ENCODE measurements at places on chromosomes 1 and 21. TPM values are rescaled to one million over a fixed set of nuclear protein-coding genes. Genes with fewer than 3 reads are reported as not detected.

Gene SEMA4A
- total RNA-seq: 0.65 TPM

Gene DNAH14
- 16.2 TPM for total RNA-seq

Gene GPR137B
- total RNA-seq: 17.4 TPM

Gene DNASE2B
- not detected for total RNA-seq

Gene SIK1
- 12.8 TPM for total RNA-seq

Gene CA14
- not detected for total RNA-seq

Gene MCOLN2
- 2.7 TPM for total RNA-seq

Gene USP21
- 24.6 TPM for total RNA-seq

Gene EIF4G3
- 17.9 TPM for total RNA-seq

Gene RSPH1
- 0.65 TPM for total RNA-seq

Gene HLCS
- total RNA-seq: 7.2 TPM

Gene OR2T35
- total RNA-seq: not detected

Gene MROH7
- total RNA-seq: not detected

Gene DNAI4
- 1.0 TPM for total RNA-seq

Gene DAB1
- total RNA-seq: not detected

Gene GCSAML
- not detected for total RNA-seq

Gene HSD3B2
- not detected for total RNA-seq

Gene CLCN6
- 5.2 TPM for total RNA-seq

Gene AMY1A
- not detected for total RNA-seq

Gene CFH
- total RNA-seq: 4.3 TPM

Gene LAPTM5
- total RNA-seq: 0.18 TPM

Gene KCNN3
- total RNA-seq: 0.05 TPM

Gene ARTN
- not detected for total RNA-seq

Gene OR10K2
- not detected for total RNA-seq

Gene PARK7
- total RNA-seq: 333 TPM

Gene LAD1
- total RNA-seq: 0.69 TPM

Gene SNRPE
- total RNA-seq: 258 TPM

Gene C1orf185
- total RNA-seq: not detected

Gene TBX15
- total RNA-seq: 0.08 TPM

Gene SLC1A7
- not detected for total RNA-seq

Gene NECTIN4
- total RNA-seq: 2.2 TPM

Gene KIF26B
- total RNA-seq: 0.10 TPM

Gene CELA2B
- not detected for total RNA-seq

Gene CD1D
- not detected for total RNA-seq

Gene AADACL4
- not detected for total RNA-seq

Gene SYTL1
- total RNA-seq: 0.50 TPM

Gene AGT
- total RNA-seq: 0.06 TPM
